ENCODE measurements at places on chromosomes 2 and 18.
A peak's percentile ranks its signal among the peaks of the same experiment; 100 is the strongest.

DNA sequence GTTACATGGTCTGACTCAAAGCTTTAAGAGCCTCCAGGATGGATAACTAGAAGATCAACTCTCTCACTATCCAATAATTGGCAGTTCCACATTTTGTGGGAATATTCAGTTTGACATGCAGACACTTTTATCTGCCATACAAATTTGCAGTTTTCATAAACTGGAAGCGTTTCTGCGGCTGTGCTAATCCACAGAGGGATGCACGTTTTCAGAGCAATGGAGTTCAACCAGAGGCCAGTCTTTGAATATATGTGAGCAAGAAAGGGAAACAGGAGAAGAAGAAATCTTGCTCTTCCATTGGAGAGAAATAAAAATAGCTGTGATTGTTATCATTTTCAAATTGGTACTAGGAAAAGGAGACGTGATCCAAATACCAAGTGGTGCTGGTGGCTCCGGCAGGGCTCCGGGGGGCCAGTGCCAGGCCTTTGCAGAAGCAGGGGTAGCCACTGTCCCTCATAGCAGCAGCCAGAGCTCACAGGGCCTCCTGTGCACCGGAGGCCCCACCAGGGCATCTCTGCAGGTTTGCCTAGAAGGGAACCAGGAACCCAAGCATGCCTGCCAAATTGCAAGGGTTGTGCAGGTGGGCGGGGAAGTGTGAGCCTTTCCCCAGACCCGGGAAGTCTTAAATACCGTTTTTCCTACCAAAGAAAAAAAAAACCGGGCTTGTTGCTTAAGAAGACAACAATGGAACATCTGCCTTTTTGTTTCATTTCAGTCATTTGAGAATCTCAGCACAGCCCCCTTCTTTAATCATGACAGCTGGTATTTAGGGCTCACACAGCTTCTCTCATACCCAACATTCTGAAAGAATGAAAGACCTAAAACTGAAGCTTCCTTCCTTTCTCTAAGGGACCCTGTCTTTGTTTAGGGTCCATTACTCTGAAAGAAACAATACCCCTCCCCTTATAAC is 791.1 kb upstream of the SOX11 start:
- no peak for DNase-seq

DNA sequence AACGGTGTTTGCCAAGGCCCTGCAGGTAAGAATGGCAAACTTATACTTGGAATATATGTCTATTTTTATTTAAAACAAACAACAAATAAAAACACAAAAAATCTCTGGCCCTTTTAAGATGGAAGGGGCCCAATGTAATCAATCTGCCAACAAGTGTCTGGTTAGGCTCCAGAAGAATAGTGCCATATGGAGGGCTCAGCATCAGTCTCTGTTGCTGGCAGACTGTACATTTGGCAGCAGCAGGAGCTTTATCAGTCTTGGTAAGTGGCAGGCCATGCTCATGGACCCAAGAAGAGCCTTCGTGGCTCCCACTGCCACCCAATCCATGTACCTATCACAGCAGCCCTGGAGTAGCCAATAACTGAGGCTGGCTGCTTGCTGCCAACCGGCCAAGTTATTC is 101.1 kb downstream of the GALNT3 start:
- DNase-seq, result peak; percentile 92

GRCh38 chr2:96884299-96885094 is 14.6 kb upstream of the SEMA4C start:
- DNase-seq, result no peak

DNA sequence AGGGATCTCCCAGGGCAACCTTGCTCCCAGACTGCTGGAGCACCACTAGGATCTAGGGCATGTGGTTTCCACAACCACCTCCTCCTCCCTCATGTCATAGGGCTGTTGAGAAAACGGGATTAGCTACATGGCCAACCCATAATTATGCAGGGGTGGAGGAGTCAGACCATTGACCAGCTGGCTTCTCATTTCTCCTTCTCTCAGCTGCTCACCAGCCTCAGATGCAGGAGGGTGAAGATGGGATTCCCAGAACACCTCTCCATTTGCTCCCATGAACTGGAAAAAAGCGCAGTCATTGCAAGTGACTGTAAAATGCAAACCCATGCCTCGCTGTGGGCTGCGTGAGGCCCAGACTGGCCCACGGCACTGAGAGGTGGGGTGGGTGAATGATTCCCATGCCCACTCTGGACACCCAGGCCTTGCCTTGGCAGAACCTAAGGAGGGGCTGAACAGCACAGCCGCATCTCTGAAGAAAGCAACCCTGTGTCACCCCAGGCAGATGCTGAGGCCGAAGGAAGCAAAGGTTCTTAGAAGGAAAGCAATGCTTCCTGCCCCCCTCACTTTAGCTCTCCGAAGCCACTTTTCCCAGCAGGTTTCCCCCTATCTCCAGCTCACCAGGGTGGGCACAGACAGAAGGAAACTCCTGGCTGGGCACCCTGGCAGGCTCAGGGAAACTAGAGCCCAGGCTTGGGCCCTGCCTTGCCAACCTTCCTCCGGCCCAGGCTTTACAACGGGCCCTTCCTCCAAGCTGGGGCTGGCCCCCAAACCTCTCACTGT is 69.6 kb upstream of the RTN4 start:
- DNase-seq, result no peak

- DNase-seq, result no peak
Measured at GRCh38 chr18:23538870-23539269, 35.6 kb downstream of the RMC1 start.

- DNase-seq, result no peak
Measured at GRCh38 chr2:26564121-26564644, 77.0 kb downstream of the CIB4 start.

DNA sequence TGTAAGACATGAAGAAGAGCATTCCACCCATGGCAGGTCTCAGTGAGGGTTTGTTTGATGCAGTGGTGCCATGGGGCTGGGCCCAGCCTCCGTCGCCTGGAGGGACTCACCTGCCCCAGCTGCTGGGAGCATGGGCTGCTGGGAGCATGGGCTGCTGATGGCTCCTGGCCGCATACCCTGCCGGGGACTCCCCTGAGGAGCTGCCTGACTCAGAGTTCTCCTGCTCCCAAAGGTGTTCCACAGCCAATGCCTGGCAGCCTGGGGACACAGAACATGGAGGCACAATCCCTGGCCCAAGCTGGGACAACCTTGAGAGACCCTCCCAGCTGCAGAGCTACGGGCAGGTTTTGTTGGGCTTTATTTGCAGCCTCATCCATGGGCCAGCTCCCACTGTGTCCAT is 108.4 kb downstream of the COPS8 start:
- DNase-seq, result no peak

- DNase-seq, result no peak
Measured at GRCh38 chr2:212448698-212449097, 89.9 kb downstream of the ERBB4 start.

GRCh38 chr2:168848225-168848624 is 42.0 kb downstream of the SPC25 start:
- DNase-seq, result peak; percentile 9

- no peak for DNase-seq
Measured at GRCh38 chr2:624096-624495, 53.1 kb downstream of the TMEM18 start.

DNA sequence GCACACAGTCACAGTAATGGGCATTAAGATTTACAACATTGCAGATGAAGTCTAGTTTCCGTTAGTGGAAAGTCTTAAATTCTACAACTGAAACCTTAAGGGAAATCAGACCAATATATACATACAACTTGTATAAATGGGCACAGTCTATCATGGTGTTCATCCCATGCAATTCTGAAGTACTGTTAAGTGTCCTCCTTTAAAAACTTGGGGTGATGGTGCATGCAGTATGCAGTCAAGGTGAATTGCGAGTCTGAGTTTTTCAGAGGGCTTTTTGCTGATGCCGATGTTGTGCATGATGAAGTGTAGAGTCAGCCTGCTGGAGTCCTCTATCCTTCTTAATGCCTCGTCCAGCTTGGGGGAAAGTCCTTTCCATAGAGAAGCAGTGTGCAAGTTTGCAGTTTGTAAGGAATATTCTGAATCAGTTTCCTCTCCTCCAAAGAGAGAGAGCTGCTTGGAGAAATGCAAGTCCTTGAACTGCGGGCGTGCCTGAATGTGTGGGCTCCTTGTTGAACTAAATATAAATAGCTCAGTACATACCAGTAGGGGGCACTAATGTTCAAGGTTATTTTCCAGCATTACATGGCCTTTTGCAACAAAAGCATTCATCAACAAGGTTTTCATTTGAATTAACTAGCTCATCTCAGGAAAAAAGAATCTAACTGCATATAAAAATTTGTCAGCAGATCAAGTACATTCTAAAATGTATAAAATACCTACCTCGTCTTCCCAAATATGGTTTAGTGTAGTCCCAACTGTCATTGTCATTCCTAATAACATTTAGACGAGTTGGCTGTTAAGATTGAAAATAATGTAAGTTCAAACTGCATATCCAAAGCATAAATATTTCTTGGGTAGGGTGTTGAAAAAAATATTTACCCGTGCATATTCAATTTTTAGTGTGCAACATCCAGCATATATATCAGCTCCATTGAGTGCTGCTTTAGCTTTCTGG is 21.3 kb downstream of the HNRNPLL start:
- DNase-seq, result peak; percentile 34

DNA sequence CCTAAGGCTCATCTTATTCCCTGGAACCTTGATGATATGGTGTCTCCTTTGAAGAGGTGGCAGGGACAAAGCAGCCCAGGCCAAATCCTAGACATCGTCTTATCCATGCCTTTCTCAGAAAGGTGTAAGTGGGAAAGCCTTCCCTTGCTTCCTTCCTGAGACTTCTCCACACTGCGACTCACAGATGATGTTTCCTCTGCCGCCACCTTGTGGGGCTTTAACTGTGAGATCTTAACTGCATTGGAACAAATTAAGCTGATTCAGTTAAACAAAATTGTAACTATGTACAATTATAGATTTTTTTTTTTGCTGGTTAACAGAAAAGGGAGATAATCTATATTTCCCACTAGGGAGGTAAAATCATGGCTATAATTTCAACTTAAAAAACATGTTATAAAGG is 10.0 kb upstream of the GCA start:
- DNase-seq, result no peak

GRCh38 chr2:48467637-48468036 is 62.3 kb upstream of the STON1 start:
- no peak for DNase-seq

DNA sequence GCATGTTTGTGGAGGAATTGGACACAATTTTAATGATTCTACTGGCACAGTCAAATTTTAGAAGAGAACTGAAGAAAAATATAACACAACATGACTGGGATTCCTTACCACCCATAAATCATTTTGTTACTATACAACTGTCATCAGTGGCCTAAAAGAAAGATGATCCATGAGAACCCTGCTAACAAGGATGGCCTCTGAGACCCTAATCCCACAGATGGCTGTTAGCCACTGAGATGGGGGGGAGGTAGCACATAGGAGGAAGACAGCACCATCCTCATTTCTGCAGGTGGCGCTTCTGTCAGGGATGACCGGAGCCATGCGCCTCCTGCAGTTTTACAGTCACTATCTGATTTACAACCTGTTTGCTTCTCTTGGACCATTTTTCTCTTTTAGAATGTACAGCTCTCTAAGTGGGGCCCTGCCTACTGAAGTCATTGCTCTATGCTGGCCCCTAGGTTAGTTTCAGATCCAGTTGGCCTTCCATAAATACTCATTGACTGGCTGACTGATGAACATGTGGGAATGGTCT is 279.8 kb downstream of the NAPG start:
- DNase-seq, result no peak

DNA sequence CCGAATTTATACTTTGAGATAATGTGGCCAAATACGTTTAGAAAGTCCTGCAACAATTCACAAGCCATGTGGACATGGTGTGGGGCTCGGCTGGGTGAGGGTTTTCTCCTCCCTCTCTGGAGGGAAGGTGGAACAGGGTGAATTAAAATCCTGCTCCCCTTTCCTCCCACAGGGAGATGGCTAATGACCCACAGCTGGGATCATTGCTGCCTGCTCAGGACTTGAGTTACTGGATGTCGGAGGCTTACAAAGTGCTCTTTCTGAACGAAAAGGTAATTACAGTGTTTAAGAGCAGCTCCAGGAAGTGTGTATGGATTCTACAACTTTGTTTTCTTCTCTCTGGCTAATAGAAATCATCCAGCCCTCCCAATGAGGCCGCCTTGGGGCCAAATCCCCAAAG is 97.9 kb upstream of the ALKAL2 start:
- no peak for DNase-seq

GRCh38 chr2:179571721-179572120 is 289.7 kb downstream of the ZNF385B start:
- no peak for DNase-seq

DNA sequence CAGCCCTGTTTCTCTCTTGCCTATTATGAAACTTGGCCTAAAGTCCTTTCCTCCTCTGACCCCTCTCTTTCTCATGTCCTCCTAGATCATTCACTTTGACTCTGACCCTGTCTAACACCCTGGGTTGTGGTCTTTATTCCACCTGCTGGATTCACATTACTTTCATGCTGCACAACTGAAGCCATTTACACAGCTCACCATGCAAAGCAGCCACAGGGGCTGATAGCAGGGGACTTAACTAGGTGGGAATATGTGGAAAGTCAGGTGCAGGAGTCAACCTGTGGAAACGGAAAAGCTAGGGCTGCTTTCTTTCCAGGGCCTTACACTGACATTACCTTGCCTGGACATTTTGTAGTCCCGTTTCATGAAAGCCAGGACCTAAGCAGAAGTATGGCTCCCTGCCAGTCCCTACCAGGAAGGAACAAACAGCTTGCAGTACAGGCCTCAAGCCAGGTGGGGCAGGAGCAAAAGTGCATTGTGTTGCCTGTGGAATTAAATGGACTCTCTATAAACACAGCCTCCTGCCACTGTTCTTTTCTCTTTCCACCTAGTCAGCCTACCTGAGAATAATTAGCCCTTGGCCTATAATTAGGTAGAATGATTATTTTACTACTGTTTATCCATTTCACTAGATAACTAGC is 11.8 kb downstream of the MAPRE3 start:
- peak; percentile 19 for DNase-seq

DNA sequence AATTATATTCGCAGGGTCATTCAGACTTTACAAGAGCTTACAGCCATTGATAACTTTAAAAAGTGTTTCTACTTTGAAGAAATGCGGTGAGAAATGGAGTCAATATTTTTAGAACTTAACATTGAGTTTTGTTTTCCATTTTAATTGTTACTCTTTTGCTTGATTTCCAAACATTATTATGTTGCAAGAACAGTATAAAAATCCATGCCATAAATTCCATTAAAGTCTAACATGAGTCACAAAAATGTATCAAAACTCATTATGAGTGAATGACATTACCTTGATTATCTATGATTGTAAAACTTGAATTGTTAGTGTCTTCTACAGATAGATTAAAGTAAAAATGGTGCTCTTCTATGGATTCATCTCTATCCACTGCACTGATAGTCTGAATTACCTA is 92.6 kb downstream of the CDH19 start:
- no peak for DNase-seq

DNA sequence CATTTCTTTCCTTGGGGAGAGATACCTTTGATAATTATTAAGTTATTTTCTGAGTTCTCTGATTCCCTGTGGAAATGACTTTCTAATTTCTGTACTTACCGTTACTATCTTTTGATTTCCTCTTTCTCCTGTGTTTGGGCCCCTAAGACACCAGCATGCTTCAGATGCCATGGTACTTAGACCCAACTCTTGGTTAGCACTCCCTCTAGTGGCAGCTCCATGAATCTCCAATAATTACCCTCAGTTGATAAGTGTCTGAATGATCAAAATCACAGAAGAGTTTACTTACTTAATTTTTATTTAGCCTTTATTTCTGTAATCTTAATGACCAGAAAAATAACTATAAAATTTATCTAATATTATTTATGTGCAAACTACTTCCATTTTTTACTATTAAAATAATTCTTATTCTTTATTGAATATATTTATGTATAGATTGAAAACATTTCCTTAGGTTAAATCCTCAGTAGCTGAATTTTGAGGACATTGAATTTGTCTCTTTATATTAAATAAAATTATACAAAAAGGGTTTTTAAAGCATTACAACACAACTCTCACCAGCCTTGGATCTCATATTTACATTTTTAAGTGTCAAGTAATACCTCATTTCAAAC is 300.4 kb downstream of the KCNS3 start:
- peak; percentile 9 for DNase-seq

Data from NCI-H446 treated with DMSO at 0.1 percent for 48 hours (cell line).